Choroid plexus epithelial cell (primary cell): ENCODE measurements at places on chromosomes 6 and 20.

DNA sequence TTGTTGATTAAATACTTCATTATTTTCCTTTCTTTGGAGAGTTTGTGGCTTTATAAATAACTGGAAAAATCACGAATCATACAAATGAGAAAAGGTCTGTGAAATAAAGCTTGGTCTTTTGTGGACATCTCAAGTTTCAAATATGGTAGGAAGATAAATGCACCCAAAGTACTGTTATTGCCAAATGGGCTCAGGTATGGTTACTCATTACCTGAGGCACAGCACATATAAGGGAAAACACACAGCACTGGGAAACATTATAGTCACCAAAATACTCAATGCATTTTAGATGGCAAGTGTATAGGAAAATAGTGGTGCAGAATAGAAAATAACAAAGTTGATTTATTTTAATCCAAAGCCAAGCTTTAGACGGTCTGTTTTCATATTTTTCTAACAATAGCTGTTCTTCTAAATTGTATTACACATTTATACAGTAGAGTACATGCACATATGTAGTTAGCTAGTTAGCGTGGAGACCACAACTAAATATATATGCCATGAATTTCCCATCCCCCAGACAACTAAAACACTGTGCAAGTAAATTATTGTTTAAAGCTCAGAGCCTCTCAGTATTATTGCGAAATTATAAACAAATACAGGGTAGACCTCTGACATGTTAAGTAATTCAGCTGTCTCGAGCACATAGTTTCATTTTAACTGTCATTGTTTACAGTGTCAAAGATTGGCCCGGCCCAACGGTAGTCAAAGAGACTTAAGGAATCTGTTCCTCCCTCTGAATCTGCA lies 336.0 kb downstream of the SYNE1 start:
- DNase-seq, result peak; percentile 84

- no peak for DNase-seq
Observed at GRCh38 chr20:62601172-62601571, 41.1 kb upstream of the SLCO4A1 start.

DNA sequence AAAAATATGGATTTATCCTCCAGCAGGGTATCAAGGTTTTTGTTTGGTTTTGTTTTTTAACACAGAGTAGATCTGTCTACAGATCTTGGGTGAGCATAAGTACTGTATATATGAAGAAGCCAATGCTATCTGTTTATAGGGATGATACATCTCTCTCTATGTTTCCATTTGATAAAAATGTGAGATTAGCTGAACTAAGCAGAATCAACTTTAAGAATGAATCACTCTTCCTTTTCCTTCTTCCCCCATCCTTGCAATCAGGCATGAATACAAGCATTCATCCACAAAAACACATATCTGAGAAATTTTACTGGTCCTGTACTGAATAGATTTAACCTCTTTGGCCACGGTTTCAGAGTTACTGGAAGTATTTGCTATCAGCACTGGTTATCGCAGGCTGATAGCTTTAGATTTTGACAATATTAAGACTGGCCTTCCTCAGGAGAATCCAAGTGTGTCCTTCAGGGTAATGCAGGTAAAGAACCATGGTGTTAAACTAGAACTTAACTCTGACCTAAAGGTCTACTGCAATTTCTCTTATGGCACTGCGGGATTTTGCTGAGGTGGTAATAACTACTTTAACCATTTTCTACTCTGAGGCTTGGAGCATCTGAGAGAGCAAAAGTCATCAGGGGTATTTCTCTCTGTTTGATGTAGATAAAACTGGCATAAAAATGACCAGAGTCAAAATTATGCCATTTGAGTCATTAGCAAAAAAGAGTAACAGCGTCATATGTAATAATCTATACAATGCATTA lies 1.5 kb downstream of the SNAP25 start:
- no peak for DNase-seq

- no peak for DNase-seq
Observed at GRCh38 chr6:137928286-137928685, 61.2 kb downstream of the TNFAIP3 start.

- no peak for DNase-seq
Observed at GRCh38 chr20:4812641-4813075, 90.9 kb downstream of the PRND start.

- no peak for DNase-seq
Observed at GRCh38 chr20:32675223-32675975, 1.7 kb upstream of the C20orf203 start.

DNA sequence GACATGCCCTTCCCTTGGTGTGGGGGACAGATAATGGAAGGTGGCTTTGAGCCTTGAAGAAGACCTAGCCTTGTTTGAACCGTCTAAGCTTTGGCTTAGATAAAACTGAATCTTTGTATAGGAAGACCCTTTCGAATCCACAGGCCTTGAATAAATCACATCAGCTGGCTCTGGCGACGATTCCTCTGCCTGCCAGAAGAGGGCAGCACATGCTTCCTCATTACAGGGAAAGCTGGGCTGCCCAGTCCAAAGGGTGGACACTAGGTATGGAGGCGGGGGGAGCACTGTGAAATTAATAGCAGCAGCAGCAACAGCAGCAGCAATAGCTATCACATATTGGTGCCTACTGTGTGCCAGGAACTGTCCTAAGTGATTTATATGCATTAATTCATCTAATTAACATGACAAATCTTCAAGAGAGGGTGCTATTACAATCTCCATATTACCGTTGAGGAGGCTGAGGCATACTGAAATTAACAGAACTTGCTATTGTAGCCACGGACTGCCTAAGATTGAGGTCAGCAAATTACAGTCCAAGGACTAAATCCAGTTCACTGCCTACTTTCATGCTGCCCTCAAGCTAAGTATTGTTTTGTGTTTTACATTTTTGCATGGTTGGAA lies 85.1 kb downstream of the CLIC5 start:
- DNase-seq, result peak; percentile 82

DNA sequence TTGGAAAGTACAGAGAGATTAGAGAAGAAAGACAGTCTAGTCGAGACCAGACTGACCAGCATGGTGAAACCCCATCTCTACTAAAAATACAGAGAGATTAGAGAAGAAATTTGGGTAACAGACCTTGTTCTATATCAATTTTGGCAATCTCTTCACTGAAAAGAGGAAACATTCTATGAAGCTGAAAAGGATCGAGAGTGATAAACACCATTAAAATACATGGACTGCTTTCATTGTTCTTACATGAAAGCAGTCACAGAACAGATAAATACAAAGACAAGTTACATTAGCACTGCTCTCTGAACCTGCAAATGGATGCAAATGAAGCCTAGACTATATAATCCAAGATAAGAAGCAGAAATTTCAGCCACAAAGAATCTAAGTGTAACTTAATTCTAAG lies 8.4 kb upstream of the OPRM1 start:
- DNase-seq, result no peak

DNA sequence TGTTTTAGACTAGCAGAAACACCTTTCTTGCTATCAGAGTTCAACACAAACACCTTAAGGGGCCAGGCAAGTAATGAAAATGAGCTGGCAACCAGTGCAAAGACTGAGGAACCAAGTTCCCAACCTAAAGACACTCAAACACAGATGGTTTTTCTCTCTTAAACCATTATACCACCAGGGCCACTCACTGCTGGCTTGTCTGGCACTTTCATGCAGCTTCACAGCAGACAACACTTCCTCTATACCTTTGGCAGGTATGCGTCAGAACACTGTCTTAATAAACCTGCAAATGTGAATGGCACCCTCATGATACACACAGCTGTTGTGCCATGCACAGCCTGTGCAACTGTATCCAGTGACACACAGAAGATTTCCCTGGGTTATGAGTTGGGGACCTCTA lies 41.6 kb downstream of the NFATC2 start:
- no peak for DNase-seq

- DNase-seq, result no peak
Observed at GRCh38 chr6:137762168-137763090, 104.6 kb upstream of the TNFAIP3 start.

- peak; percentile 68 for DNase-seq
Observed at GRCh38 chr6:23137611-23138010, 568.2 kb downstream of the HDGFL1 start.

- no peak for DNase-seq
Observed at GRCh38 chr6:108805611-108806167, 42.5 kb upstream of the ARMC2 start.

GRCh38 chr6:168609026-168609685 lies 168.2 kb downstream of the SMOC2 start:
- no peak for DNase-seq

DNA sequence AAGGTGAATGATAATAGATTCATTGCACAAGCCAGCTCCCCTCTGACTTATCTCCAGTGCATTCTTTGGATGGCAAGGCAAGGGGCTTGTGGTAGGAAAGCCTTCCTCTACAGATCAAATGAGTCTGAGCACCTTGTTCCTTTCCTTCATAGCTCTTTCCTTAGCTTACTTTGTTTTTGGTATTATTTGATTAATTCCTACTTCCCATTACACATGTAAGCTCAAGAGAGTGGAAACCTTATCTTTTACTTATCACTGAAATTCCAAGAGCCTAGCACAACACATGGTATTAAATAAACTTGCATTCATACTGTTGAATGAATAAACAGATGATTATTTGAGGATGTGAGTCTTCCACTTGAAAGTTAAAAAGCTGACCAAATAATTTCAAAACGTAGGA lies 41.7 kb downstream of the FRK start:
- no peak for DNase-seq

GRCh38 chr6:4774296-4774695 lies 1.9 kb upstream of the CDYL start:
- DNase-seq, result peak; percentile 13

DNA sequence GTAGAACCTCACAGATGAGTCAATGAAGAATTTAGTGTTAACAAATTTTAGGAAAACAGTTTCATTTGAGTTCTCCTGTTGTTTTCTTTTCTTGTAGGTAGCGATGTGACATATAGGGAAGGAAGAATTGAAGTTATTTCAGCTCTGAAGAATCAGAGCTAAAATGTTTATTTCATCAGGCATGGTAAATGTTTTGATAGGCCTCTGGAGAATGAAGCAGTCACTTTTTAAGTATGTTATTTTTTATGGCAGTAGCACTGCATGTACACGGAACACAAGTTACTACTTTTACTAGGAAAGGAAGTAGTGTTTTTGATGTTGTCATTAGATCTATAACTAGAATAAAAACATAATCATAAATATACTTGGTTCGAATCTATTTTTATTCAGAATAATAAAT lies 1357.3 kb upstream of the CITED2 start:
- peak; percentile 27 for DNase-seq

DNA sequence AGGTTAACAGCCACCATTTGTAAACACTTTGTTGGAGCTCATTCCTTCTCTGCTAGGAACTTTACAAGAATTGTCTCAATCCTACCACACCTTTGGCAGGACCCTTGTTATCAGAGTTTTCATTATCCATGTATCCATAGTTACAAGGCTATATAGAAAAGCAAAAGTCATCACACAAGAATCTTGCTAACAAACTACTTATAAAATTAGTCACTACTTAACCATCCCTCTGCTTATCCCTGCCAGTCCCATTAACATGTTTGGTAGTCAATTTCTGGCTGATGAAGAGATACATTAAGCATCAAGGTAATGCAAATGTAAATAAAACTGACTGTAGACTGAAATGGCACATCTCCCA lies 10.4 kb downstream of the ZSWIM3 start:
- peak; percentile 47 for DNase-seq

DNA sequence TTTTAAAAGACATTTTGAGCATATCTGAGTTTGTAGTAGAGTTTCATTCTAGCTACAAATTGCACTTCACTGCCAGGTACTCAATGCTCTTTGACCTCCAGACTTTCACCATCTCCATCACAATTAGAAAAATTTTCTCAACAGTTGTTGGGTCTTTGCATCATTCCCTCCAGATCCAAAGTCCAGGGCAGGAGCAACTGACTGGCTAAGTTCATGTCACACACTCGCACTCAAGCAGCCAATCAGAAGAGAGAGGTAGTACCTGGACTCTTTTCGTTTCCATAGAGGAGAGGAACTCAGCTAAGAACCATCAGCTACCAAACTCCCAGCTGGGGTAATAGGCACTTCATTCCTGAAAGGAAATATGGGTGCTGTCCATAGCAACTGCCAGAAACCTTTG lies 9.0 kb downstream of the SPINT3 start:
- DNase-seq, result no peak

DNA sequence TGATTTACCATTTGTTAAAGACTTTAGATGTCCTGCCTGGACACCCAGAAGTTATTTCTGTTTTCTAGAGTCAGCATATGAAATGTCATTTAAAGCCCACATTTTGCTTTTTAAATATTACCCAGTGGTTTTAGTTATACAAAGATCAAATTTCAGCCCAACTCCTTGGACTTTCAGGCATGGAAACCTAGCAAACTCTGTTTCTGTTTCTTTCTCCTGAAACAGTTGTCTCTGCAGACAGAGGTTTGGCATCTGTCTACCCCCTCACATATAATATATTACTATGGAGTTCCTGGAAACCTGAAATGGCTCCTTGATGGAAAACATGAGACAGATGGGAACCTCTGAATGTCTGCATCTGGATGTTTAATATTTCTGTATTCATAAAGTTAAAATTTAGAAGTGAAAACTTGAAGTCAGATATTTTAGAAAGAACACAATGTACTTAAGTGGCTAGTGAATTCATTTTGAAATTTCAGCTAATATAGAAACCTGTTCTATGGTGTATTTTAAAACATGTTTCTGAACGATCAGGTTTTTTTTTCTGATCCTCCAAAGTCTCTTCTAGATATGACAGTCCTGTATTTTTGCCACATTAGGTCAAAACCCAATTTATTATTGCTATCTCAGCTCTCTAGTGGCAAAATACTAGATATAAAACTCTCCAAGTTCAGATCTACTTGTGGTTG lies 743.3 kb downstream of the CD109 start:
- peak; percentile 12 for DNase-seq

DNA sequence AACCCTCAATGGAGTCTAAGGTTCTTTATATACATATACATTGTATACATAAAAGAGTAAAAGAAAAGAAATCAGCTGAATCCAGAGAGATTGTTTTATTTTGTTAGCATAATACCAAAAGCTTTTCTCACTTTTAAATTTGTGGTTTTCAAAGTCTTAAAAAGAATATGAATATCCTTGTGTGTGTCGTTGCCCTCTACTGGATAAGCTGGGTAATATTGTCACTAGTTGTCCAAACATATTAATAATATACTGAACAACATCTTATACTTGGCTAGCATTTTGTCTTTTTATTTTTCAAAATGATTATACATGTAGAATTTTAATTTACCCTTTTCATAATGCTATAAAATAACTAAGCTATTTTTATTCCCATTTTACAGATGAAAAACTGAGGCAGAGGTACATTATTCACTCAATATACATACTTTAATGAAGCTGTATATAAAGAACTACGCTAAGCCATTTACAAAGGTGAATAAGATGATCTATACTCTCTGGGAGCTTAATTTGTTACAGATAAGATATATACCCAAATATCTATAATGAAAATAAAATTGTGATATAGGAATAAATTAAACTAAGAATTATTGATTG lies 531.7 kb downstream of the TFAP2B start:
- DNase-seq, result peak; percentile 42

DNA sequence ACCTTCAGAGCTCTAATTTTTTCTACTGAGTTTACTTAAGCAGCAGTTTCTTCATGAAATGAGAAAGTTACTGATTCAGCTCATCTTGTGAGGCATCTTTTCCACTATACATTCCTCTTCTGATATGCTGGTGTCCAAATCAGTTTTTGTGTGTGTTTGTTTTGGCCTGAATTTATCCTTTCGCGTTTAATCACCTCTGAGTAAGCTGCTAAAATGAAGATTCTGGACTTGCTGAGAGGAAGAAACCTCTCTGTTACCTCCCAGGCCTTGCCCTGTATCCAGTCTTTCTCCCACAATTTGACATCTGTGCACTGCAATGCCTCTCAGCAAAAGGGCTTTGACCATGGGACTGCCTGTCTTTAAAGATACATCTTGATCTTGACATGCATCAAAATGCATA lies 536.2 kb upstream of the NRSN1 start:
- DNase-seq, result peak; percentile 43
